WERI-Rb-1 (cell line): ENCODE measurements at places on chromosomes 16 and 17.

DNA sequence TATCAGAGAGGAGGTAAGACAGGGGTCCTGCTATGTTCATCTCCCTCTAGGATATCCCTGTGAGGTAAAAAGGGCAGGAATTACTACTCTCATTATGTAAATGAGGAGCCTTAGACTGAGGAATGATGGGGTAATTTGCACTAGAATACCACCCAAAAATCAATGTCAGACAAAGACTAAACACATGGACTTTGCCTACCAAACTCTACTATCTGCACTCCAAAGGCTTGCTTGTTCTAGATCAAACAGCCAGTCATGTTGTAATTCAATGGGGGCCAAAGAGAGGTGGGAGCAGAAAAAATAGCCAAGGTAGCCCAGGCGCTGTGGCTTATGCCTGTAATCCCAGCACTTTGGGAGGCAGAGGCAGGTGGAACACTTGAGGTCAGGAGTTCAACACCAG lies 120.7 kb downstream of the LYRM1 start:
- DNase-seq: no peak

- no peak for DNase-seq
Observed at GRCh38 chr17:6269478-6269877, 165.4 kb downstream of the AIPL1 start.

DNA sequence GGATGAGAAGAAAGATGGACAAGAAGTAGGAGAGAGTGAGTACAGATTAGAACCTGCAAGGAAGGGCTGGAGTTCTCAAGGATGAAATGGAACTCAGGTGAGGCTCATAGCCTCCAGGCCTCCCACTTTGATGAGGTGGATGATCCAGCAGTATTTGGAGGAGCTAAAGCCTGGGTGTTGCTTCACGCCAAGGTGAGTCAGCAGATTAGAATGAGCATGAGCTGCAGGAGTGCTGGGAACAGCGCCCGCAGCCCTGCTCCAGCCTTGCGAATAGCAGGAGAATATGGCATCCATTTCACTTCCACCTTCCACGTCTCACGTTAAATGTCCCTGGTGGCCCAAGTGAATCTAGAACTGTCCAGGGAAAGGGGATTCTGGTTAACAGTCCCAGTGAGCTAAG lies 94.4 kb upstream of the CPHXL start:
- no peak for DNase-seq

DNA sequence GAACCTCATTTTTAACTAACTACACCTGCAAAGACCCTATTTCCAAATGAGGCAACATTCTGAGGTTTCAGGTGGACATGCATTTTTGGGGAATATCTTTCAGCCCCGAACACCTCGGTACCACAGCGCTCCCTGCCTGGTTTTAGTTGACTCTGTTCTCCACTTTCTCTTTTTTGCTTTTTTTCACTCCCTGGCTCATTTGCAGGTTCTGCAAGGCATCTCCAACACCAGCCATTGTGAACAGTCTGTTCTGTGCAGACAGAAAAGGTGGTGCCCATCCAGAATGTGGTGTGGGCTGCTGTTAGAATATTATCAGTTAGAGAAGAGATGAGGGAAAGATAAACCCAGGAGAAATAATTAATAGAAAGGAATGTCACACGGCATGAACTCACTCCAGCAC lies 32.5 kb upstream of the ZCCHC14 start:
- DNase-seq: no peak

DNA sequence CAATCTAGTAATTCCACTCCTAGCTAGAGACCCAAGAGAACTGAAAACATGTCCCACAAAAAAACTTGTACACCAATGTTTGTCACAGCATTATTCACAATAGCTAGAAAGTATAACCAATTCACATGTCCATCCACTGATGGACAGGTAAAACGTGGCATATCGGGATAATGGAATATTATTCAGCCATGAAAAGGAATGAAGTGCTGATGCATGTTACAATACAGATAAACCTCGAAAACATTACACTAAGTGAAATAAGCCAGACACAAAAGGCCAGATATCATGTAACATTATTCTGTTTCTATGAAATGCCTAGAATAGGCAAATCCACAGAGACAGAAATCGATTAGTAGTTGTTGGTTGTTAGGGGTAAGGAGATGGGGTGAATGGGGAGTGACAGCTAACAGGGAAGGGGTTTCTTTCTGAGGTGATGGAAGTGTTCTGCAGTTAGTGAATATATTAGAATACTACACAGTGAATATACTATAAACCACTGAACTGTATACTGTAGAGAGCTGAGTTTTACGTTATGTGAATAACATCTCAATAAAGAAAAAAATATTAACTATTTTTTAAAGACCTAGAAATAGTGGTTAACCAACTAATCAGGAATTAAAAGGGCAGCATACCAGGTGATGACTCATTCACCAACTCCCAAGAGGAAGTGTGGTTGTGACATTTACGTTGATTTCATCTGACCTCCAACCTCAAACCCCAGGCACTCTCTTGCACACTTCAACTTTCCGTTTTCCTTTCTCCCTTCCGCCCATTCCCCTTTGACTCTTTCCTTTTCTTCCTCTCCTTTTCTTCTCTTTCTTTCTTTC lies 48.6 kb downstream of the GAS7 start:
- DNase-seq: no peak

- DNase-seq: no peak
Observed at GRCh38 chr16:57630931-57631845, 2.8 kb downstream of the ADGRG1 start.

DNA sequence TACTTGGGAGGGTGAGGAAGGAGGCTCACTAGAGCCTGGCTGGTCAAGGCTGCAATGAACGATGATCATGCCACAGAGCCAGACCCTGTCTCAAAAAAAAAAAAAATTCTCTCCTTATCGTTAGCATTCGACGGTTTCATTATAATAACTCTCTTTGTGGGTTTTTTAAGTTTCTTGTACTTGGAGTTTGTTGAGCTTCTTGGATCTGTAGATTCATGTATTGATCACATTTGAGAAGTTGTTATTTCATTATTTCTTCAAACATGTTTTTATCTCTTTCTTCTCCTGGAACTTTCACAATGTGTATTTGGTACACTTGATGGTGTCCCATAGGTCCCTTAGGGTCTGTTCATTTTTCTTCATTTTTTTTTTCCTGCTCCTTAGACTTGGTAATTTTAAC lies 16.8 kb upstream of the ABCA3 start:
- DNase-seq: no peak

DNA sequence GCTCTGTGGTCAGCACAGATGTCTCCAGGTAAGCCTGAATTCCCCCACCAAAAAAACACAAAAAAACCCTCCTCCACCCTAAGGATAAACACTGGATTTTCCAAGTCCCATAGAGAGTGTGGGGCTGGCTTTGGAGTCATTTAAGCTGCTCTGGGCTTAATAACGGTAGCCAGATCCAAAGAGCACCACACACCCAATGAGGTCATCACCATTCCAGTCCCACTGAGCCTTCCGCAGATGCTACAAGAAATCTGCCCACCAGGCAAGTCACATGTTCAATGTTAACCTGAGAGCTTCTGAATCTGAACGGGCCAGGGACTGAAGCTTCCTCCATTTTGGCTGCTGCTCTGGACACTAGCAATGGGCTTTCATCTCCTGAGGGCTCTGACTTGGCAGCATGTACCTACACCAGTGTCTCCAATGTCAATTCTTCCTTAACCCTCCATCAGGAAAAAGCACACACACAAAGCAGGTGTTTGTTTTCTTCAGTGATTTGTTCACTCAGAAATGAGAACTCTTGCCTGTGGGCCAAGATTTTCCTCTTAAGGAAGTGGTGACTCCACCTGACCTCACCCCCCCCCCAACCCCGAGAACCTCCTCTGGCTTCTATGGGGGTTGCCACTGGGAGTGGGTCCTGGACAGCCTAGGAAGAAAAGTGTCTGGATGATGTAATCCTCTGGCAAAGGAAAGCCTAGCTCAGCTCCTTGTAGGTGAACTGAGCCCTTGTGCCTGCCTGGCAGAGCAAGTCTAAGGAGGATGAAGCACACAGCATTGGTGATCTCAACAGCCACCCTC lies 220.1 kb downstream of the FOXL1 start:
- DNase-seq: no peak

GRCh38 chr16:990516-991291 lies 9.1 kb downstream of the SOX8 start:
- no peak for DNase-seq

DNA sequence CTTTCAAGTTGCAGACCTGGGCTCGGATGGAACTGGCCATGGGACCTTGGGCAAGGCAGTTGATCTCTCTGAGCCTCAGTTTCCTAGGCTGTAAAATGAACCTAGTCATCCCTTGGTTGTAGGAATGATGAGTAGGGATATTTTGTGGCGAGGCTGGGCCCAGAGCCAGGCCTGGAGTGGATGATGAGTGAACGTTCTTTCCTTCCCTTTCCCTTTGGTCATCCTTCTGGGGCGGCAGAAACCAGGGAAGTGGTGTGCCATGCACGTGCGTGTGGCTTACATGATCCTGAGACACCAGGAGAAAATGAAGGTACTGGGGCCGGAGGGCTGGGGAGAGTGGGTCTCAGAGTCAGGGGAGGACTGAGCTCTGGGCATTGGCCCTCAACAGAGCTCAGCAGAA lies 8.4 kb downstream of the FBRS start:
- no peak for DNase-seq

- DNase-seq: no peak
Observed at GRCh38 chr17:63546308-63547082, 3.8 kb upstream of the DCAF7 start.

DNA sequence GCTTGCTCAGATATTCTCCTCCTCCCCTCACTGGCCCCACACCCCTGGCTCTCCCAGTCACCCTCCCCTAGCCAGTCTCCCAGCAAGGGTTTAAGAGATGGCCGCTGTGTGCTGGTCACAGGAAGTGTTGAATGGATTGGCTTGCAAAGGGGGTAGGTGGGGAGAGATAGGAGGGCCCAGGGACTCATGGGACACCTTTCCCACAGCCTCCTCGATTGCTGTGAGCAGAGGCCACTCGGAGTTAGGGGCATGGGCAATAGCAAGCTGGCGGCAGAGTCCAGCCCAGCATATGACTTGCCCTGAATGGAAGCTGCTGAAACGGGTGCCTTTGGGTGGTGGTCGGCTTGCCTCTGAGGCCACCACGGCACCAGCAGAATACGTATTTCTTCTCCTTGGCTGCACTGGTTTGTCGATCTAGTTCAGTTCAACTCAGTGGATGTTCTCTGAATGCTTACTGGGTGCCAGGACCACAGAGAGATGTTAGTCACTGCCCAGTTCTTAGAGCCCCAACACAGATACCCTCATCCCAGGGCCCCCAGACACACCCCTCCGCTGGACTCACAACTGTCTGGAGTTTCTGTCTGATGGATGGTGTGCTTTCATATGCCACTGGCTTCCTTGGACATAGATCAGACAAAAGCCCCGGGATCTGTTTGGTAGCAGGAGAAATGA lies 6.0 kb downstream of the WFIKKN2 start:
- no peak for DNase-seq

DNA sequence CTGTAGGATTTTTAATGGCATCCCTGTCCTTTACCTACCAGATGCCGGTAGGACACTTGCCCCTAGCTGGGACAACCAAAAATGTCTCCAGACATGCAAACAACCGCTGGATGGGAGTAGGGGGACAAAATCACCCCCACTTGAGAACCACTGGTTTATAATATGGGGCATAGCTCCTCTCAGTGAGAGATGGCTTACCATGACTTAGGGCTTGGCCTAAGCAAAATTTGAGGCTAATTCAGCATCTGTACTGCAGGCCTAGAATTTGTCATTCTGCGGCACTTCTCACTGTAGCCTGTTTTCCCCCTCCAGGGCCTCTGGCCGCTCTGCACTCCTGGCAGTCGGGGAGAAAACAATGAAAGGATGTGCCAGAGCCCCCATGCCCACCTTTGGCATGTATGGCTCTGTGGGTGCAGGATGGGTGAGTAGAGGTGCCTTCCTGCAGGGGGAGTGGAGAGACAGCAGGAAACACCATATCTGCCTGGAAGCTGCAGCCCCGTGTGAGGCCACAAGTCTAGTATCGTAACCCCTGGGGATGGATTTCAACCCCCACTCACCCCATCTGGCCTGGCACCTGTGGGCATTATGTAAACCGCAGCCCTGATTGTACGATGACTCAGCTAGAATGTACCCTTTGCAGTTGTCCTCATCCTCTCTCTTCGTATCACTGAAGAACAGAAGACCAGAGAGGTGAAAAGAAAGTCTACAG lies 268.1 kb downstream of the SOX9 start:
- DNase-seq: peak; percentile 41

- no peak for DNase-seq
Observed at GRCh38 chr17:58305626-58306025, 23.0 kb downstream of the TSPOAP1 start.

GRCh38 chr17:80260791-80261158 lies at the start of gene RNF213:
Gene RNF213, plus strand, starts transcription at chr17:80260852. Its CDS starts 2,830 bp downstream, at chr17:80263682.
- peak; percentile 66 for DNase-seq

- DNase-seq: peak; percentile 23
Observed at GRCh38 chr17:30716461-30717290, 107.8 kb downstream of the CRLF3 start.

DNA sequence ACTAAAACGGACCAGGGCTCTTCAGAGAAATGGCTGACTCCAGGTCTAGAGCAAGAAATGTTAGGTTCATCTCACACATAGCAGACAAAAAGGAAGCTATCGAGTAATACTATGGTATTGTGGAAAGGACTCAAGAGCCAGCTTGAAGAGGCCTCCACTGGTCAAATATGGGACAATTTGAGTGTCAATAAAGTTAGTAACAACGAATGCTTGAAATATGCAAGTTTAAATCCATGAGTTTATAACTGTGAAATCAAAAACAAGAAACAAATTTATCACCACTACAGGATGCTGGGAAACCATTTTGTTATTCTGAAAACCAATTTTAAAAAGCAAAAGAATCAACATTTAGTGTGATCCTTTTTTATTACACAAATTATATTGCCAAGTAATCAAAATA lies 50.4 kb upstream of the ANKFY1 start:
- DNase-seq: no peak

- no peak for DNase-seq
Observed at GRCh38 chr16:74462361-74462760, 41.1 kb upstream of the CLEC18B start.

DNA sequence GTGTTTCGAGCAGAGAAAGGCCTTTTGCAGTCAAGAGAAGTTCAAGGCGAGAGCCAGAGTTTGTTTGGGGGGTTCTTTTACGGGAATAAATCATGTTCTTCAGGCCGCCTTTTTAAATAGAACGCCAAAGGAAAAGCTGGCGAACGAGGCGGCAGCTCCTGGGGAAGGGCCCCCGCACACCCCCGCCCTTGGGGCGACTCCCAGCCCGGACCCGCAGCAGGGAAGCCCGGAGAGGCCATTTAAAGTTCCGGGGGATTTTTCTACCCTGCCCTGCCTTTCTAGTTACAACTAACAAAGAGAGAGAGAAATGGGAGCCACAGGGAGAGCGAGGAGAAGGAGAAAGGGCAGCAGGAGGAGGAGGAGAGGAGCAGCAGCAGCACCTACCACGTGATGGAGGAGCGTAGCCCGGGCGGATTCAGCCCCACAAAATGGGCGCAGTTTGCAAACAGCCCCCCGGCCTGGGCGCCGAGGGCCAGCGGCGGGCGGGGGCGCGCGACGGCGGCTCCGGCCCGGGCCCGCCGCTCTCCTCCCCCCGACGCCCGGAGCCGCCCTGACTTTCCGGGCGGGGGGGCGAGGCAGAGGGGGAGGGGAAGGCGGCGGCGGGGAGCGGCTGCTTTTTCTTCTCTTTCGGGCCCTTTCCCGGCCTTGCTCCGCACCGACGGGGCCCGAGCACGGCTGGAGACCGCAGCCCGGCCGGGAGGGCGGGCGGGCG lies 634 bp downstream of the KANSL1 start:
- peak; percentile 85 for DNase-seq

GRCh38 chr17:40480501-40481003 lies 20.9 kb downstream of the TNS4 start:
- DNase-seq: no peak

GRCh38 chr16:10971560-10971961 lies 27.2 kb downstream of the CLEC16A start:
- no peak for DNase-seq
